ENCODE measurements at places on chromosomes 13 and 19. TPM values are rescaled to one million over a fixed set of nuclear protein-coding genes. Genes with fewer than 3 reads are reported as not detected.

GRCh38 chr13:27194895-27195764, 23.5 kb upstream of the USP12 start:
- DNase-seq = no peak

The SELENOV gene
- polyA plus RNA-seq = 0.39 TPM

GRCh38 chr13:72540881-72541280, 186.5 kb downstream of the MZT1 start:
- DNase-seq = no peak

The SIGLEC8 gene
- polyA plus RNA-seq = 0.04 TPM

The TMPRSS9 gene
- 0.46 TPM for polyA plus RNA-seq

The FBXW9 gene
- polyA plus RNA-seq = 10.2 TPM

DNA sequence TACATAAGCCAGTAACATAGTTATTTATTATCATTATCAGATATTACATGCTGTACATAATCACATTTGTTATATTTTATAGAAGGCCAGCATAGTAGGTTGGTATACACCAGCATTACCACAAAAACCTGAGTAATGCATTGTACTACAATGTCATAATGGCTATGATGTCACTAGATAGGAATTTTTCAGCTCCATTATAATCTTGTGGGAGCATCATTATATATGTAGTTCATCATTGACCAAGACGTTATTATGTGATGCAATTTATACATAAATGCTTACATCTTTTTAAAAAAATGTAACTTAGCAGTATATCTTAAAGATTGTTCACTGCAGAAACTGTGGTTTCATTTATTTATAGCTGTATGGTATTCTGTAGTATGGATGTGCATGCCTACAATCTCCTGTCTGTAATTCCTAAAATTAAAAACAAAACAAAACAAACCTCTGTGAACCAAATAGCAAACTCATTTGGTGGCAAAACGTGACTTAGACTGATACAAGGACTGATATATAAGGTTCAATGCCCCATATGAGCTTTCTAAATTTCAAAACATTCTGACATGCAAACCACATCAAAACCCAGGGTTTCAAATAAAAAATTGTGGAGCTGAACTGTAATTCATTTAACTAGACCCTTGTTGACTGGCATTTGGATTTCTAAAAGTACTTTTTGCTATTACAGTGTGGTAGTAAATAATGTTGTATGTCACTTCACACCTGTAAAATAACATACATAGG, 250.9 kb downstream of the DLEU7 start:
- no peak for DNase-seq

GRCh38 chr19:45653634-45654033, 14.4 kb upstream of the GIPR start:
- no peak for DNase-seq

Data from left lung (tissue), 14 donors.